LHCN-M2 (cell line): ENCODE measurements at places on chromosomes 12 and 14. TPM values are rescaled to one million over a fixed set of nuclear protein-coding genes. Genes with fewer than 3 reads are reported as not detected.

OVCH1 gene
- total RNA-seq = 0.11 and 0.38 TPM in 2 replicates

PLXNC1 gene
- 0.34 and 0.58 TPM in 2 replicates for total RNA-seq

- no peak for DNase-seq
These were observed 3.7 kb upstream of the PAPLN start for GRCh38 chr14:73233564-73233963.

- no peak for DNase-seq
These were observed 10.5 kb downstream of the SNX6 start for GRCh38 chr14:34619471-34619870.

DNA sequence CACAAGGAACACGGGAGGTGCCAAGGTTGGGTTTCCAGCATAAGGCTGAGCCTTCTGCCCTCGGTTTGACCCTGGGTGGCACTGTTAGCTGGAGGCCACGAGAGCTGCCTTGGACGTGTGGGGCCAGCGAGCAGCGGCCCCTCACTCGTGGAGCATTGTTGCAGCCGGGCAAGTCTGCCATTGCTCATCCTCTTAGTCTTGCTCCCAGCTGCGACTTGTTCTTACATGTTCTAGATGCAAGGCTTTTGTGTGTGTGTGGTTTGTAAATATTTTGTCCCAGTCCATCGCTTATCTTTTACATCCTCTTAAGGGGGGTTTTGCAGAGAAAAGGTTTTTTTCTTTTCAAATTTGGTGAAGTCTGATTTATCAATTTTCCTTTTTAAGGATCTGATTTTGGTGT, 21.1 kb upstream of the C1S start:
- DNase-seq = no peak

DNA sequence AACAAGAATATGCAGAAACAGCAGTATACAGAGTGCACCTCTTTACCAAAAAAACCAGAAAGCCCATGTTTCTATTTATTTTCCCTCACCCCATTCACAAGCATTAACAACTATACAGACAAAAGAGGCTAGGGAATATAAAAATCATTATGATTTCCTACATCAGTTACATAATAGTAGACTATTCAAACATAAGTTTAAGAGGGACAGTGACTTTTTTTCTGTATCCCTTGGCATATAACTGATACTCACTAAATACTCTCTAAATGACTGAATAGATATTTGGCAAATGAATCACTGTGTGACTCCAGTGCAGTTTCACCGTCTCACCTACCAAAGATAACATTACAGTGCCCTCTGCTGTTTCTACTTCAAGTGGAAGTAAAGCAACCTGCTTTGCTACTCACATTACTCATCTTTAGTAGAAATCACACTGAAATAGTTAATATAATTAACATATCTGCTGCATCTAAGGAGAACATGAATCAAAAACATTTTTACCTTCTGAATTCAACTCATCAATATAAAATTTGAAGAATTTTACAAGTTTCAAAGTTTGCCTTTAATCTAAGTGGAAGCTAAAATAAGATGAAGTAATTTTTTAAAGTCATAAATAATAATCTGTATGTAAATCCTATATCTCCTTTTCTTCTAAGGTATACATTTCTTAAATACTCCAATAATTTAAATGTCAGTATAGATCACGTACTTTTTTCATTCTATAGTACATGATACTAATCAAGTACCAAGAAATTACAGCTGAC, 103.8 kb downstream of the OSBPL8 start:
- DNase-seq = peak; percentile 88

- no peak for DNase-seq
These were observed 19.2 kb downstream of the GALNT6 start for GRCh38 chr12:51372021-51372420.

DNA sequence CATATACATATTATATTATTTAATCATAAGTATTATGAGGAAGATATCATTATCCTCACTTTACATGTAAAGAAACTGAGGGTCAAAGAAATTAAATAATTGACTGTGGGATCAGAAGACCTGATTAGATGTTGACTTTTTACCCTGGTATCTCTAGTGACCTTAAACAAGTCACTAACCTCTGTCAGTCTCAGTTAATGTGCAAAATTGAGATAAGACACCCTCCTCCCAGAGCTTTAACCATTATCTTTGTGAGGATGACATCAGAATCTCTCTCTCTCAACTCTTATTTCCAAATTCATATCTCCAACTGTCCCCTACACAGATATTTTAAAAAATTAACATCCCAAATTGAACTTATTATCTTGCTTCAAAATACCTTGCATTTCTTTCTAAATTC, 177.8 kb downstream of the KLHL28 start:
- no peak for DNase-seq

DNA sequence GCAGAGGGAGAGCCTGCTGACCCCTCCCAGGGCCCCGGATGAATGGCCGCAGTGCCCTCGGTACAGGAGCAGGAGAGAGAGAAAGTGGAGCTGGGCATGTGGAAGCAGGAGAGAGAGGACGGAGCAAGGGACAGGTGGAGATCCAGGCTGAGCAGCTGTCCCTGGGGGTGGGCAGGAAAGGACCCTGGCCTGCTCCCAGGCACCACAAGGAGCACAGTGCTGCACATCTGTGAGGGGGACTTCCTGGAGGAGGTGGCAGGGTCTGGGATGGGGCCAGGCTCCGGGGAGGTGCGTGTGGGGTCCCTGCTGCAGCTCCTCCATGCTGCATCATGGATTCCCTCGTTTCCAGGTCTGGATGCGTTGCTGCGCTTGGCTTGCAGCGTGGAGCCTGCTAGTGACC, 13.0 kb upstream of the DLK1 start:
- DNase-seq = no peak

DNA sequence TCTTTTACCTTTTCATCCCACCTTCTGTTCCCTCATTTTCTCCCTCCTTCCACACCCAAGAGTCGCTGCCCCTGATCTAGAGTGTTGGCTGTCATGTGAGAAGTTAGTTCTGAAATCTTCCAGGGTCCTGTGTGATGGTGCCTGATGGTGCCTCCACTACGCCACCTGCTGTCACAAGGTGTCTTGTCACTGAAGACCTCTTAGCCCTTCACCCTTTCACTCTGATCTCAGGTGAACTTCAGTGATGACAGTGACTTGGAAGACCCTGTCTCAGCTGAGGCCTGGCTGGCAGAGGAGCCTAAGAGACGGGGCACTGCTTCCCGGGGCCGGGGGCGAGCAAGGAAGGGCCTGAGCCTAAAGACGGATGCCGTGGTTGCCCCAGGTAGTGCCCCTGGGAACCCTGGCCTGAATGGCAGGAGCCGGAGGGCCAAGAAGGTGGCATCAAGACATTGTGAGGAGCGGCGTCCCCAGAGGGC, 7.6 kb upstream of the PFDN5 start:
- peak; percentile 42 for DNase-seq
